ENCODE measurements at places on chromosomes 13 and 19.

DNA sequence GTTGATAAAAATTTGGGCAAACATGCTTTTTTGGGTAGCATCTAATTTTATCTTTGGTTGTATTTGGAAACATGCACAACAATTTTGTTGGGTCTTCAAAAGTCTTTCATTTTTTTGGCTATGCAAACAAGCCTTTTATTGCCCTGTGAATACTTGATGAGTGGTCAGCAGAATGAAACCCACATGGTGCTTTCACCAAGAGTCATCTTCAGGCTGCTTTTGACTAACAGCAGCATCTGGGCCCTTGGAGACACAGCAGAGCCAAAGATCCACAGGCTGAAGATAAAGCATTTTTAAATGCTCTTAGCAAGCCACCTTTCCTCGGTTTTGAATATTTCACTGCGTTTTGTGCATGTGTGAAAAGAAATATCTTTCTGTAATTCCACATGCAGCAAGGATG, 154.9 kb downstream of the FGF9 start:
- DNase-seq: no peak

DNA sequence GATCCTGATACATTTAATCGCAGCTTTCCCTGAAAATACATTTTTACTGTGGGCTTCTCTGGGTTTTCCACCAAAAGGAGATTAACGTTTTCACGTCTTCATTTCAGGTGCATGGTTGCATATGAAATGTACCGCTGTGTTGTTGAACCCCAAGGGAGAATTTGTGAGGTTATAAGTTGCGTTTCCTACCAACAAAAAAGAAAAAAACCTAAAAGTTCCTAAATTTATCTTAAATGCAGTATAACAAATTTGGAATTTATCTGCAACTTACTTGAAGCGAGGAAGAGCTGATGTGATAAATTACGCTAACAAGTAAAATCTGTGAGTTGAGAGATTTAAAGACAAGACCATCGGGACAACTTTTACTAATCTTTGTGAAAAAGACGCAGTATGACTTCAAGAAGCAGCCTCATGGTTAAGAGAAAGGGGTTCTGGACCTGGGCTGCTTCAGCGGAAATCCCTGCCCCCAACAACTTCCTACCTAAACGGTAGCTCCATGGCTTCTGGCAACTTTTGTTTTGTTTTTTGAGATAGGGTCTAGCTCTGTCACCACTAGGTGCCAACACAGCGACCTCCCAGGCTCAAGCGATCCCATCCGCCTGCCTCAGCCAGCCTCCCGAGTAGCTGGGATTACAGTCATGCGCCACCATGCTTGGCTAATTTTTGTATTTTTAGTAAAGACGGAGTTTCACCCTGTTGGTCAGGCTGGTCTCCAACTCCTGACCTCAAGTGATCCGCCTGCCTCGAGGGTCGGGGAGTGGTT, 958 bp upstream of the OBI1 start:
- no peak for DNase-seq

GRCh38 chr13:51848674-51849073, 3.7 kb upstream of the TMEM272 start:
- no peak for DNase-seq

GRCh38 chr19:53903055-53903680, 5.9 kb upstream of the CACNG7 start:
- no peak for DNase-seq

DNA sequence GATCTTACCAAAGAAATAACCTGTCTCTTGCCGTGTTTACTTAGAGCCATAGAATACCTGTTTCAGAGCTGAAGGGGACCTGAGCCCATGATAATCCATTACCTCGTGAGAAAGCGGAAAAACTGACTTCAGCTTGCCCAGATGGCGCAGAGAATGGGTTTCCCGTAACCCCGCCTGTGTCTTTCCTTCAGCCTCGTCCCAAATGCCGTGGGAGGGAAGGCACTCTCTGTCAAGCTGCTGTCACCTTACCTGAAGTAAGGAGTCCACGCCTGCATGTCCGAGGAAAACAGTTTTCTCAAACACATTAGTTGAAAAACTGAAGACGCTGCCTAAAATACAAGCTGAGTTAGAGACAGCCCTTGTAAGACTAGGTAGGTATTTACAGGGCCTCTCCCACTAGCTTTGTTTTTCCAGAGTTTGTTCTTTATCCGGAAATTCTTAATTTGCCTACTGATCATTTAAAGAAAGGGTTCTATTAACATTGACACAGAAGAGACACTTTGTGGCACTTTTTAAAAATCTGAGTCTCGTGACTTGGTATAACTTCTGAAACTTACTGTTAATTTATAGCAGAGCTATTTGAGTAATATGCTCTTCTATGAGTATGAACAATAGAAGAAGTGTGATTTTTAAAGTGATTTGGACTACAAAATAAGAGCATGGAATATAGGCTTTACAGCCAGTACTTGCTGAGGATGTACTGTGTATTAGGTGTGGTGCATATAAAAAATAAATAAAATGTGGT, 1.3 kb upstream of the INTS6 start:
- DNase-seq: no peak

DNA sequence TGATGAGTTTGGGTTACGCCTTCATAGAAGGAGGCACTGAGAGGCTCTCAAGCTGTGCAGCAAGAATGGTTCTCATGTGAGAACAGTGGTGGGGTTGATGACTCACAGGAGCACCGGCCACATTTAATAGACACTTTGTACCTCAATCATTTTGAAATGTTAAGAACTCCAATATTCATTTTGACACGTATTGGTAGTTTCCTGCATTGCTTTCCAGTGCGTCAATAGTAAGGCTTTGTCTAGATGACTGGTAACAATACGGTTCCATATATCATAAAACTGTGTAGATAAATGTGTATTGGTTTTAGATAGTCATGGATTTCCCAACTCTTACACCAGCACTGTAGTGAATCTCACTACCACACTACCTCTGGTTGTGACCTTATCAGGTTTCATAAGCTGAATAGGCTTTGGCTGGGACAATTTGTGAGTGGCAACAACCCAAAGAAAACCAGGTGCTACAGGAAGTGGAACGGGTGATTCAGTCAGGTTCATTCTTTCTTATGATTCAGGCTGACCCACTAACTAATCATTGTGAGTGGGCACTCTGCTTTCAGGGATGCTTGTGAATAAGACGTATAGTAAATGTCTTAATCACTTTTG, 362.6 kb downstream of the KLF5 start:
- DNase-seq: no peak

All from anterior cingulate cortex (tissue), 58 donors.